Effector CD8-positive, alpha-beta T cell (primary cell): ENCODE measurements at places on chromosomes 7 and 10.
A peak's percentile ranks its signal among the peaks of the same experiment; 100 is the strongest.

DNA sequence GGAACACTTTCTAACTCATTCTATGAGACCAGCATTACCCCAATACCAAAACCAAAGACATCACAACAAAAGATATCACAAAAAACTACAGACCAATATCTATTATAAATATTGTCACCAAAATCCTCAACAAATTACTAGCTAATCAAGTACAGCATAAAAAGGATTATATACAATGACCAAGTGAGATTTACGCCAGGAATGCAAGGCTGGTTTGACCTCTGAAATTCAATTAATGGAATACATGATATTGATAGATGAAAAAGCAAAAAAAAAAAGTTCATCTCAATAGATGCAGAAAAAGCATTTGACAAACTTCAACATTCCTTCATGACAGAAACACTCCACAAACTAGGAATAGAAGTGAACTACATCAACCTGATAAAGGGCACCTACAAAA is 175.3 kb downstream of the LCOR start:
- DNase-seq = no peak

DNA sequence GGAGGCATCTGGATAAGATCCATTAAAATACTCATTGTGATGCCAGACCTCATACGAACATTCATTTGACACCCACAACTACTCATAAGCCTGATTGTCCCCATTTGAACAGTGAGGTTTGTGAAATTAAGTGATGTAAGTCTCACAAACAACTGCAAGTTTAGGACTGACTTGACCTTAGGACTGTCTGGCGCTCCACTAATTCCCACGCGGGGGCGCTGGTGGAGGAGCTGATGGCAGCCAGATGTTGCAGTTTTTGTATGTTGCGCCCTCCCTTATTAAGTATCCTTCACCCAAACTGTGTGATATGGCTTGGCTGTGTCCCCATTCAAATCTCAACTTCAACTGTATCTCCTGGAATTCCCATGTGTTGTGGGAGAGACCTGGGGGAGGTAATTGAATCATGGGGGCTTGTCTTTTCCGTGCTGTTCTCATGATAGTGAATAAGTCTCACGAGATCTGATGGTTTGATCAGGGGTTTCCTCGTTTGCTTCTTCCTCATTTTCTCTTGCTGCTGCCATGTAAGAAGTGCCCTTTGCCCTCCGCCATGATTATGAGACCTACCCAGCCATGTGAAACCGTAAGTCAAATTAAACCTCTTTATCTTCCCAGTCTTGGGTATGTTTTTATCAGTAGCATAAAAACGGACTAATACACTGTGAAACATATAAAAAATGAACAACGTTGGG is 20.3 kb upstream of the TIAL1 start:
- DNase-seq = no peak

- no peak for DNase-seq
These were observed 187.7 kb downstream of the PTPN20 start for GRCh38 chr10:47098964-47099363.

DNA sequence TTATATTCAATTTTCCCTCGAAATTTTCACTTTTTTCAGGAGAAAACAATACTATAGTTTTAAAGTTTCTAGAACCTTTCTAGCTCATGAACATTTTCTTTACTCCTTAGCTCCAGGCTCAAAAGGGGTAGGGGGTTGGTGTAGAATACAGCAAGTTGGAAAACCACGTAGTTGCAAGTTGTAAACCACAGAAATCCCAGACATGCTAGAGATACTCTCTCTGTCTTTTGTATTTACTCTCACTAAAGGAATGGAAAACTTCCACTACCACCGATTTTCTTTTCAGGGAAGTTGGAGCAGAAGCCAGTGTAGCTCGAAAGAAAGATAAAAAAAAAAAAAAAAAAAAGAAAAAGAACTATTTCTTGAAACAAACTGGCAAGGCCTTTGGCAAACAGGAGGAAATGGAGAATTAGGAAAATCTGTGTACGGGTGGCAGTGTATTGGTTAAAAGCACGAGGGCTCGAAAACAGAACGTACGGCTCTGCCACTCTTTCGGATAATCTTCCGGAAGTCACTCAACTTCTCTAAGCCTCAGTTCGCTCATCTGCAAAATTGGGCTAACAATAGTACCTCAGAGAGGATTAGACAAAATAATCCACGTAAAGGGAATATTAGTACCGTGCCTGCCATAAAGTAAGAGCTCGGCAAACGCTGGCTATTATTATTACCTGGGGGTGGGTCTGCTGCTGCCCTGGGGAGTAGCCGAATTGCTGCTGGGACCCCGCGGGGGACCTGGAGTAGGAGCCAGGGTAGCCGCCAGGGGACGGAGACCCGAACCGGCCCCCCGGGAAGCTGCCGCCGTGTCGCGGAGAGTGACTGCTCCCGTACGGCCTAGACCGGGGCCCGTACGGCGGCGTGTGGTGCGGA is 628 bp downstream of the MPLKIP start:
- no peak for DNase-seq

- DNase-seq = no peak
These were observed 57.1 kb upstream of the CYP2C18 start for GRCh38 chr10:94626476-94626875.

- DNase-seq = no peak
These were observed 39.8 kb downstream of the CAMK2B start for GRCh38 chr7:44285561-44285960.

DNA sequence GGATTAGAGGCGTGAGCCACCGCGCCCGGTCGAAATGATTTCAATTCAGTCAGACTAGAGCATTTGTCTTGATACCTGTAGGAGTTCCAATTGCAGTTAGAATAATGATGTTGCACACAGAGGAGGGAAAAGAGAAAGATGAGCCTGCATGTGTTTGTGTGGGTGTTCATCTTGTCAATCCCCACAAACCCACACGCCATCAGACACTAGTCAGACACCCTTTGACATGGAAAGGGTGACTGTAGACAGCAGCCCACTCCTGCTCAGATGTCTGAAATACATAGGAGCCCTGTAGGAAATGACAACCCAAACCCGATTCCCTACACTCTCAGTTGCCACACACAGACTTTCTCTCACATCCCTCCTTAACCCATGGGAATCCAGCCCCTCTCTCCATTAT is 92.0 kb downstream of the ABLIM1 start:
- DNase-seq = no peak

DNA sequence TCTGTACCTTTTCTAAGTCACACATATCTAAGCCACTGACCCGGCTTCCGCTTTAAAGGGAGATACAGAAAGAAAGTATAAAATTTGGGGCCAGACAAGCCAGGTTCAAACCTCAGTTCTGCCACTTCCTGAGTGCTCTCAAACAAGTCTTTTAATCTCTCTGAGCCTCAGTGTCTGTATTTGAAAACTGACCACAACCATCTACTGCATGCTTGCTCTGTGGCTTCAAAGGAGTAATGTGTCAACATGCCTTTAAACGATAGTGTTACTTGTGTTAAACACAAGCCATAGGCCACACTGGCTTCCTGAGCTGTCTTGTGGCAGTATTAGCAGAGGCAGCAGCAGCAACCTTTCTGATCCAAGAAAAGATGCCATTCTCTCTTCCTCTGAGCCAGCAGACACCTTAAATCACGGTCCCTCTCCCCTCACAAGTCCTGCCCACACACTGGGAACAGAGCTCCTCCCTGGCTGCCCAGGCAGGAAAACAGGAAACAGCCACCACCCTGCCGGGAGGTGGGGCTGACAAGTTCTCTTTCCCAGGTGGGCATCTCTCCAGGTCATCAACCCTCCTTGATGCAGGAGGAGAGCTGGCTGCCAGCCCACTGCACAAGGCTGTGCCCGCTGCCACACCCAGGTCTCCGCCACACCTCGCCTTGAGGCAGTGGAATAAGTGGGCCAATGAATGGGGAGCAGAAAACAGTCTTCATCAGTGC is 10.7 kb downstream of the HIP1 start:
- no peak for DNase-seq

DNA sequence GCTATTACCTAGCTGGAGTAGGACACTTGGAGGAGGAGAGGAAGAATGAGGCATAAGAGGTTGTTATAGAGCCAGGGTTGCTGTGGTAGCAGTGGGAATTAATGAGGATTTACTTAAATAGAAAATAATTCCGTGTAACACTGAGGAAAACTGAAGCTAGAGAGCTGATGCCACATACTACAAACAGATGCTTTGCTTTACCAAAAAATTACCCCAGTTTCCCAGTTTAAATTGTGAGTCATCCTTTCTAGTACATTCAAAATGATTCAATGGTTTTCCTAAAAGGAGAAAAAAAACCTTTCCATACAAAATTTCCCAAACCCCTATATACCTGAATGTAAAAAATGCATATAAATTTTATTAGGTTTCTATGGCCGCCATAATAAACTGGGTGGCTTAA is 58.3 kb downstream of the ZNF518A start:
- DNase-seq = no peak

- no peak for DNase-seq
These were observed 239.2 kb upstream of the AKR1E2 start for GRCh38 chr10:4586776-4587175.

DNA sequence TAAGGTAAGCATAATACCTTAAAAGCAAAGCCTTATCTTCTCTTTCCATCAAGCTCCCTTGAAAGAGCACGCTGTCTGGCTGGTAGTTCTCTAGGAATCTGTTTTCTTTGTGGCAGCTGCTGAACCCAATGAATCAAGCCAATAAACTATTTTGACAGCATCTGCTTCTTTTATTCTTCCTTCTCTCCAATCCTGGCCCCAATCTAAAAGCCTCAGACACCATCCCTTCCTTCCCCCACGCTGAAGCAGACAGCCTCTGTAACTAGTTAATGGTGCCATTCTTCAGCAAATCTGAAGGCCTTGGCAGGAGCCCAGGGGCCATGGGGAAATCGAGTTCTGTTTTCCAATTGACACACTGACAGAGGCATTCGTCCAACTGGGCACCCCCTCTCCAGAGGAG is 186.6 kb upstream of the LYZL1 start:
- no peak for DNase-seq

DNA sequence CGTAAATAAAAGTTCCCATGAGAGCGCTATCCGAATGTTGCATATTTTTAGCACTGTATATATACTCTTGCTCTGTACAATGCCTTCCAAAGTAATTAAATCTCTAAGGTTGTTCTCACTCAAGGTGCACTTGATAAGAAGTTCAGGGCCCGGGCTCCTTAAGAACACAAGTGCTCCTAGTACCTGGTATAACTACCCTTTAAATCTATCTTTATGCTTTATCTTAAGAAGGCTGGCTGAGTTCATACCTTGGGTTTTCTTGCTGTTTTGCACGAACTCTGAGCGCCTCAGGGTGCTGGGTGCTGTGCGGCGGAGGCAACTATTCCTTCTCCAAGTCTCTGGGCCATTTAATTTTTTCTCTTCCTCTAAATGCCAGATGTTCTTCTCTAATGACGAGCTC is 80.4 kb downstream of the DNMBP start:
- no peak for DNase-seq

GRCh38 chr7:96045919-96046318 is 273.6 kb downstream of the DYNC1I1 start:
- DNase-seq = no peak

GRCh38 chr7:78605119-78605518 is 806.5 kb downstream of the PHTF2 start:
- DNase-seq = no peak

- no peak for DNase-seq
These were observed 58.3 kb downstream of the CDH23 start for GRCh38 chr10:71455035-71455434.

DNA sequence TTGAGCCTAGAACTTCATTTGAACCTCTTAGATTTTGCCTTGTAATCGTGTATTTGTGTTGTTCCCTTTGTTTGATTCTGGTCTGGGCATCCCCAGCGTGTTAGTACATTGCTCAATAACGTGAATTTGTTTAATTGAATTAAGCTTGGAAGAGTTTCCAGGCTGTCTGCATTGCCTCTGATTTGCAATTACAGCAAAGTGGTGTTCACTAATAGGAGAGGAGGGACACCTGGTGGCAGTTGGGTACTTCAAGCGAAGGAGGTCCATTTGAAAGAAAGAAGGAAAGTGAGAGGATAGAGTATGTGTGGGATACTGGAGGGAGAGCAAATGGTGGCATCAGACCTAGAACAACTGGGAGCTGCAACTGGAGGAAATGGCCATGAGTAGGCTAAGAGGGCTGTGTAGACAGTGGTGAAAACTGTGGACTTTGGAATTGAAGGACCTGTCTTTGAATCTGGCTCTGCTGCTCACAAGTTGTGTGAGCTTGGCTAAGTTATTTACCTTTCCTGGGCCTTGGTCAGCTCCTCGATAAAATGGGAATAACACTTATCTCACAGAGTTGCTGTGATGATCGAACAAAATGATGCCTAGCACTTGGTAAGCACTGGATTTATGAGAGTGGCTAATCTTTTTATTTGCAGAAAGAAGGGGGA is 15.1 kb downstream of the LSMEM1 start:
- DNase-seq = peak; percentile 5

GRCh38 chr7:15104411-15105092 is 202.0 kb upstream of the DGKB start:
- DNase-seq = no peak

DNA sequence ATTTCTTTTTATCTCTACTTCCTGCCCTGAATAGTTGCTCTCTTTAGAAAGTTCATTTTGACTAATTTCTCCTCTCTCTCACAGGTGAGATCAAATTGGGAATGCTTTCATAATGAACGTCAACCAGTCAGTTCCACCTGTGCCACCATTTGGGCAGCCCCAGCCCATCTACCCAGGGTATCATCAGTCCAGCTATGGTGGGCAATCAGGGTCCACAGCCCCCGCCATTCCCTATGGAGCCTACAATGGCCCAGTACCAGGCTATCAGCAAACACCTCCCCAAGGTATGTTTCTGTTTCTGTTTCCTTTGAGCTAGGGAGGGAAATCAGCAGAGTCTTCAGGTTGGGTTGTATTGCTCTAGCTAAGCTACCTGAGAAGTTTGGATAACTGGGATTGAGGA is 2.5 kb downstream of the SEC24C start:
- no peak for DNase-seq

DNA sequence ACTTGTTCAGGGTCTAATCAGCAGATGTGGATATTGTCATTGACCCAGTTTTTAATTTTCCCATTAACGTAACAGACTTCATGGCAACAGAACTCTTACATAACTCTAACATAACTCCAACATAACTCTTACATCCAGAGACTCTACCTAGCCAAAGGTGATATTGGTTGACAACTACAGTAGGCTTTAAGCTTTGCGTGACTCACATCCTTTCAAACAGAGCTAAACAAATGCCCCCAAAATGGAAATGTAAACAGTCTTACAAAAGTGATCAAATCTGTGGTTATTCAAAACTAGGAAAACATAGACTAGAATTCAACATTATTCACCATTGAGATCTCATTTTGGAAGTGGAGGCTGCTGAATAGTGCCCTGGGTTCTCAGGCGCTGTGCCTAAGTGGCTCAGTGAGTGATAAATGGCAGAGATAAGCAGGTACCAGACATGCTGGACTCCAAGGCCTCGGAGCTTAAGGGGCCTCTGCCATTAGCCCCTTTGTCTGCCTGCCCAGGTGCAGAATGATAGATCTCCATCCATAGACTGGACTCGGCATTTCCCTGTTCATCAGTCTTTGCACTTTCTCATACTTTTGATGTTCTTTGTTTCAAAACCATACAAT is 34.3 kb upstream of the BTBD16 start:
- DNase-seq = no peak

- no peak for DNase-seq
These were observed 251.6 kb upstream of the MKLN1 start for GRCh38 chr7:131076032-131076431.

GRCh38 chr7:55618913-55619312 is 46.6 kb upstream of the VOPP1 start:
- DNase-seq = no peak
